ENCODE measurements at places on chromosomes 7 and 10.
A peak's percentile ranks its signal among the peaks of the same experiment; 100 is the strongest.

DNA sequence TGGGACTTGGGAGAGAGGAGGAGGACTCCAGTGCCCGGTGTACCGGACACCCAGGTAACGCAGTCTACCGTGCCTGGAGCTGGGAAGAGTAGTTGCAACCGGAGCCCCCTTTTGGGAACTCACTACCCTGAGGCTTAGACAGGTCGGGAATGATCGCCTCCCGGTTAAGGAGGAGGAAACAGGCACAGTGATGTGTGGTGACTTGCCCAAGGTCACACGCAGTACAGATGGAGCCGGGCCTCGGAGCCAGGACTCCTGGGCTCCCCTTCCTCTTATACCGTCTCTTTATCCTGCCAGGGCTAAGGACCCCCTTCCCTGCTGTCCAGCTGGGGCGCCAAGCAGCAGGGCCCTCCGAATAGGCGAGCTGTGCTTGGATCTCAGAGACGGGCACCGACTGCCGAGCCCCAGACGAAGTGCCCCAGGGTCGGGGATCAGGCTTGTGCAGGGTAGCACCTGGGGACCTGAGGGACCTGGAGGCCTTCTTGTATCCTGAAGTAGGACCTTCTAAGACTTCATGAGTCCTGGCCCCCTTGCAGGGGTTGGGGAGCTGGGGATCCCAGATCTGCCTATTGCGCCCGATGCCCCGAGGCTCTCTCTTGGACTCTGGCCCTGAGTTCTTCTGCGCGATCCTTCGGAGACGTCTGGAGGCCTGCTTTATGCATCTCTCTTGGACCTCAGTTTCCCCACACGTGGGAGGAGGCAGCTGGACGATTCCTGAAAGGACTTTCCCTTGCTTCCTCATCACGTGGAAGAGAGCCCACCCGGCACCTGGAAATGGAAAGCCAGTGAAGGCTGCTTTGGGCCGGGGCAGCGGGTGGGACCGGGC lies 767 bp upstream of the CYP26A1 start:
- DNase-seq = no peak

- no peak for DNase-seq
These were observed 24.8 kb upstream of the UNC5B start for GRCh38 chr10:71187600-71187999.

DNA sequence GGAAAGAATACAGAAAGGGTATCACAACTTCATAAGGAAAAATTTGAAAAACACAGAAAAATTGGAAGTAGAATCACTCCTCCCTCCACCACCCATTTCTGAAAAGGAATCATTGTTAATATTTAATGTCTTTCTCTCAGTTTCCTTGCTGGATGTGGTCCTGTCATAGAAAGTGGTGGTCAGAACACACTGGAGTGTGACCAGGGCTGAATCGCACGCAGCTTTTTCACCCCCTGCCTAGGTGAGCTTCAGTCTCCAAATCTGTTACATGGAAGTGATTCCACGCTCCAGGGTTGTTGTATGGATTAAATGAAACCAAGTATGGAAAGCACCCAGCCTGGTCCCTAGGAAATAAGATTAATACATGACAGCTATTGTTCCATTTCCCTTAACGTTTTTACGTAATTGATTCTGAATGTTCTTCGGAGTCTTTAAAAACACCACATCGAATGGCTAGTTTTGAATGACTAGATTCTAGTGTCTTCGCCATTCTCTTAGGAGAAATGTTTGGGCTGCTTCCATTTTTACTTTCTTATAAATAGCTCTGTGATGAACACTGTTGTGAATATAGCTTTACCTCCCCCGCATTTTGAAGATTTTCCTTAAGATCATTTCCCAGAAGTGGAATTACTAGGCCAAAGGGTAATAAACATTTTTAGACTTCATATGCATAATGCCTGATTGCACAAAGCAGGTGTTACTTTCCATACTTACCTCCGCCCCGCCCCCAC lies 10.9 kb upstream of the DUSP5 start:
- no peak for DNase-seq

DNA sequence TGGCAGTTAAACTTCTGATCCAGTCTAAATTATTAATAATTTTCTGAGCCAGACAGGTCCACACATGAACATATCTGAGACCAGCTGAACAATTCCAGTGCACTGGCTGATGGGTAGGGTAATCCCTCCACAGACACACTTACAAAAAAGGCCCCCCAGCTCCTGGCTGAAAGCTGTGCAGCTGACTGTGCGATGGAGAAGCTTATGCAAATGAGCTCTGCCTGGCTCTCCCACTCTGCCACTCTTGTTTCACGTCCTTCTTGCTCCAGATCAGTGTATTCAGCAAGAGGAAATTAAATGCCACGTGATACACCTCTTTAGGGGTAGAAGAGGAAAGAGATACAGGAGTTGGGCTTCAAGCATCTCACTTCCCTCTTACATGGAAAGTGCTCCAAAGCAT lies 76.4 kb upstream of the FEZF1 start:
- DNase-seq = no peak

GRCh38 chr10:19816411-19817230 lies at the start of gene PLXDC2:
PLXDC2 (plus strand) TSS chr10:19816432.
- no peak for DNase-seq

DNA sequence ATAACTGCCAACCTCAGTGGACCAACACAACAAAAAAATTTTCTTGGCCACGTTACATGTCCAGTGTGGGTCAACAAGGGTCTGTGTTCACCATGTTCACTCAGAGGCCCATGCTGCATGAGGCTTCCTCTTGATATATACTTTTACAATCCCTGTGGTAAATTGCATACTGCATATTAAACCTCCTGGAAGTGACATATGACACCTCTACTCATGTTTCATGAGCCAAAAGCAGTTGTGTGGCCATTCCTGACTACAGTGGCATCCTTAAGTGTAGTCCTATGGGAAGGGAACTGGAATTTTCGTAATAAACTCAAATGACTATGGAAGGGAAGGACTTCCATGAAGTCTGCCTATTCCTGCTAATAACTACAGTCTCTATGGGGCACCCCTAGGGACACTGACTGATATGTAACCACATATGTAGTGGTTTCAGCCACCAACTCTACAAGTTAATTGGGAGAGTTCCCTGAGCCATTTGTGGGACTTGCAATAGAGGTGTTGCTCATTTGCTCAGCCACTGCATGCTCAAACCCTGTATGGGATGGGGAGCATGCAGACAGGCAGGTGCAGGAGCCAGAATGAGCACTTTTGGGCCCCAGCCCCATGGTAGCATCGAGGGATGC lies 9.7 kb downstream of the DYNC1I1 start:
- no peak for DNase-seq

- DNase-seq = no peak
These were observed 79.1 kb downstream of the PRTFDC1 start for GRCh38 chr10:24873281-24873683.

- DNase-seq = peak; percentile 68
These were observed 41.1 kb upstream of the STMP1 start for GRCh38 chr7:135620980-135621850.

DNA sequence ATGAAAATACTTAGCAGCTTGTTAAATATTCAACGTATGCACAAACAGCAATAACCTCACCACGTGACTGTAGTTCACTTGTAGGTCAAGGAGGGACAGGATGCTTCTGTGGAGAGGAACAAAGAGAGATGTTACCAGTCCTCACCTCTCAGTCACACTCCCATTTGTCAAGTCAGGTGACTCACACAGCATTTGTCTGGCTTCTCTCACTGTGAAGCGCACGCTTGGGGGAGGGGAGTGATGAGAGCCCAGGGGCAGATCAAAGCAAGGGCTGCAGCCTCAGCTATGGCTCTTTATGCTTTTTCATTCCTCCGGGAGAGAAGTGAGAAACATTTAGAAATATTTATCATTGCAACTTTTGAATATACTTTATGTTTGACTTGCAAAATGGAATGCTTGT lies 2.9 kb upstream of the RBM20 start:
- no peak for DNase-seq

- DNase-seq = no peak
These were observed 94.9 kb upstream of the ZNF438 start for GRCh38 chr10:31126593-31126992.

DNA sequence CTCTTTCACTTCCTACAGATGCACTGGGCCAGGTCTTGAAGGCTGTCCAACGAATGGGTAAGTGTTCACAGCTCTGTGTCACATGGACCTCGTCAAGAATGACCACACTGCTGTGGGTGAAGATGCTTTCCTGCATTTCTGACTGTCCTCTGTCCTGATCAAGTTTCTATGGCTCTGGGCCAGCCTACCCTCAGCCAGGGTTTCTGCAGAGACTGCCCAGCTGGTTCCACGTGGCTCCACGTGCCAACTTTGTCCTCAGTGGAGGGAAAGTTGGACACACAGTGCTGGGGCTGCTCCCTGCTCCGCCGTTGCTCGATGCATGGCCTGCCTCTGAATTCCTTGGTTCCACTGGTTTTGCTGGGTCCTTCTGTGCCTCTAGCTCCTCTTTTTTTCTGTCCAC lies 152.3 kb downstream of the EGFR start:
- DNase-seq = no peak

- no peak for DNase-seq
These were observed 45.4 kb downstream of the MRPS24 start for GRCh38 chr7:43823941-43824340.
